Hippocampal formation (tissue), 2 donors: ENCODE measurements at places on chromosomes 3 and 15.

DNA sequence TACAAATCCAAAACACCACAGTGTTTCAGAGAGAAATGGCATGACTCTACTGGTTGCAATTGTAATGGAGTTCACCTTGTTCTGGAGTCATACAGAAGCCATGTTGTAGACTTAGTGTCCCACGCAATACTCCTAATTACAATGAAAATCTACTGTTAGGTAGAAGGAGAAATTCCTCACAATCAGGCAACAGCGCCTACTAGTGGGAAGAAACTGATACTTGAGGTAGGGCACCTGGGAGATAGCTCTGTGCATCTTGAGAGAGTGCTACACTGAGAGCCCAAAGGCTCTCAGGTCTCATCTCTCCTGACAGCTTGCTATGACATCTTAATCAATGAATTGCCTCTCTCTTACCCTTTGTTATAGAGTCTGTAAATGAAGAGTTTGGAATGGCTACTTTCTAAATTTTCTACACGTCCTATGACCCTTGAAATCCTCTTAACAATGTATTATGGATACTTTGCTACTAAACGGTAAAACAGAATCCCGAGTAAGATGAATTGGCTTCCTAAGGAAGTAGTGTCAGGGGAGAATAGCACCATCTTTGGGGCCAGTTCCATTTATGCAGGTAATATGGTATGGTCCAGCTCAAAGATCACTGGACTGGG, 422.7 kb upstream of the TPRG1 start:
- no peak for DNase-seq

GRCh38 chr15:91237445-91237844, 137.4 kb downstream of the SV2B start:
- no peak for DNase-seq

- DNase-seq: no peak
These were observed 166.3 kb upstream of the CHRM5 start for GRCh38 chr15:33801954-33802353.

- peak; percentile 41 for DNase-seq
These were observed 9.7 kb downstream of the EOMES start for GRCh38 chr3:27712136-27713077.

DNA sequence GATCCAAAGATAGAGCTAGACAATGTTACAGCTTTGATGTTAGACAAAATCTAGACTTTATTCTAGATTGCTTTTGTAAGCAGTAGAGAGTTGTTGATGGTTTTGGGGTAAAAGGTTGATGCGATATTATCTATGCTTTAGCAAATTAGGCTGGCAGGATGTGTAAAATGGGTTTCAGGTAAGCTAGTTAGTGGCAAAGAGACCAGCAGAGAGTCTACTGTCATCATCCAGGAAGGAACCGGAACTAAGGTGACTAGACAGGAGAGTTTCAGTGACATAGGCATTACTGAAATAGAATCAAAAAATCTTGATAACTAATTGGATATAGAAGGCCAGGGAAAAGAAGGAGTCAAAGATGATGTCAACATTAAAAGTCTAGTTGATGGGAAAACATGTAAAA, 11.1 kb downstream of the OR5K2 start:
- DNase-seq: no peak

DNA sequence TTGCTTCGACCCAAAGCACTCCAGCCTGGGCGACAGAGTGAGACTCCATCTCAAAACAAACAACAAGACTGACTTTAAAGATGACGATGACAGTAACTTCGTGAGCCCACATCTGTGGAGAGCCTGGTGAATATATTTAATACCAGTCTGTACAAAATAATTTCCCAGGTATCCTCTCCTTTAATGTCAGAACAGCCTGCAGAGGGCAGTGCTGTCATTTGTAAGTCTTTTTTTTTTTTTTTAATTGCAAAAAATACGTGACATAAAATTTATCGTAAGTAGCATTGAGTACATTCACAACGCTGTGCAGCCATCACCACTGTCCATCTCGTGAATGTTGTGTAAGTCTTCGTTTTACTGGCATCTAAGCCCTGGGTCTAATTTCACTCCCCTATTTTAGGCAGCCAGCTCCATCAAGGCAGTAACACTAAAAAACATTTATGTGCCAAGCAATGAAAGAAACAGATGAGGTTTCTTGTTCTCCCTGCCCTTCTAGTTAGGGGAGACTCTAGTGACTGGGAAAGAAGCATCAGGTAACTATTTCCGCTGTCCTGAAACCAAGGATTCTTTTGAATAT, 1.4 kb downstream of the HTD2 start:
- DNase-seq: no peak

GRCh38 chr3:44825264-44825925, 36.3 kb upstream of the TMEM42 start:
- DNase-seq: no peak

- no peak for DNase-seq
These were observed 80.0 kb upstream of the ANKRD28 start for GRCh38 chr3:15877813-15878212.

DNA sequence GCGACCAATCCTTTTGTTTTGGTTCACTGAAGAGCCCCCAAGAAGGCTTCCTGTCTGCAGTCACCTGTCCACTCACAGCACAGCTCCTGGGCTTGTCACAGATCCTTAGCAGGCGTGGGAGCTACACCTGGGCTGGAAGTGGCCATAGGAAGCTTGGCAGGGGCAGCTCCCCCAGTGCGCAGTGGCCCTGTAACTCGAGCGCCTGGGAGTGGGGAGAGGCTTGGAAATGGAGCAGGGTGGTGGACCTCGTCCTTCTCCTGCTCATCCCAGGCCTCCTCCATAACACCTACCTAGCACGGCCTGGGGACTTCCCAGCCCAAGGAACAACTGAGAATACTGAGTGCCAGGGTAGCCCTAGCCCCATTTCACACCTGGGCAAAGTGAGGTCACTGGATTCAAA, 19.3 kb upstream of the TGM5 start:
- DNase-seq: no peak

DNA sequence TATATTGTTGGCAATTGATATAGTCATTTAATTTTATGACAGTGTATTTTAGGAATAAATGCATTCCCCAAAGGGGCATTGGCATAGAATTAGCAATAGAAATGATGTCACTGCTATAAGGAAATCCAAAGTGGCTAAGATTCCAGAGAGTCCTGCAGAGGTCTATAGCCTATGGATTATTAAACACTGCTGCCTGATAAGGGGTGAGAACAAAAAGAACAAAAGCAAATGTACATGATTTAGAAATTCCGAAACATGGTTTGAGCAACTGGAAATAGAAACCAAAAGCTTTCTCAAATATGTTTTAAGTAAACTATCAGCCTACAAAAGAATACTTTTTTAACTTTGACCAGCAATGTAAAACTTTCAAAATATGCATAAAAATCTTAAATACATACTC, 280.1 kb upstream of the RASGRP1 start:
- DNase-seq: no peak

DNA sequence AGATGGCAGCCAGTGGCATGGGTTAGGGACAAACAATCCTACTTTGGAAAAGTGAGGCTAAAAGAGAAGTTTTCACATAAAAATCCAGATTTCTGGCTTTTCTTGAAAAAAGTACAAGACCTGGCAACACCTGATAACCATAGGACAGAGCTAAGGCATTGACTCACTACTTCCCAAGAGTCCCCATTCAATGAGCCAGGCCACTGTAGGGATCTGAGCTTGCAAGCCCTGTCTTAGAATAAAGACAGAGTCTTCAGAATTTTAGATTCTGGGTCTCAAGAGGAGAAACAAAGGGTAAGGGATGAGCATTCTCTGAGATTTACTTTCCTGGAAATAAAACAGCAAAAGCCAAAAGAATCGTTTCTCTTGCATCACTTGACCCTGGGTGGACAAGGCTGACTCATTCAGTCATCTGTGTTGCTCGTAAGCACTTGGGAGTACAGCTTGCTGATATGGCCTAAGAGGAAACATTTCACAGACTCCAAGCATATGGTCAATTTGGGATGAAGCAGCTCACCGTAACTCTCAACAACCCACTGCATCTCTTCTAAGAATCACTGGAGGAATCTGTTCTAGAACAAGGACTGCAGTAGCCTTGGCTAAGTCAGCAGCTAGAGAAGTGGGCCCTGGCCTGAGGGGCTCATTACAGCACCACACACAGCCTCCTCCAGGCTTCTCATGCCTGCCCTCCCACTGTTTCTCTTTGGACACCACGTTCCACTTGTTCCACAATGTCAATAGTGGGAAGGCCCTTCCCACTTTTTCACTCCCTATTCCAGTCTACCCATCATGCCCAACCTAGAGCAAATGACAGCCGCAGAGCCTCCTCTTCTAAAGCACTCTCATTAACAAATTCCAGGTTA, 86.2 kb downstream of the RFTN1 start:
- no peak for DNase-seq

DNA sequence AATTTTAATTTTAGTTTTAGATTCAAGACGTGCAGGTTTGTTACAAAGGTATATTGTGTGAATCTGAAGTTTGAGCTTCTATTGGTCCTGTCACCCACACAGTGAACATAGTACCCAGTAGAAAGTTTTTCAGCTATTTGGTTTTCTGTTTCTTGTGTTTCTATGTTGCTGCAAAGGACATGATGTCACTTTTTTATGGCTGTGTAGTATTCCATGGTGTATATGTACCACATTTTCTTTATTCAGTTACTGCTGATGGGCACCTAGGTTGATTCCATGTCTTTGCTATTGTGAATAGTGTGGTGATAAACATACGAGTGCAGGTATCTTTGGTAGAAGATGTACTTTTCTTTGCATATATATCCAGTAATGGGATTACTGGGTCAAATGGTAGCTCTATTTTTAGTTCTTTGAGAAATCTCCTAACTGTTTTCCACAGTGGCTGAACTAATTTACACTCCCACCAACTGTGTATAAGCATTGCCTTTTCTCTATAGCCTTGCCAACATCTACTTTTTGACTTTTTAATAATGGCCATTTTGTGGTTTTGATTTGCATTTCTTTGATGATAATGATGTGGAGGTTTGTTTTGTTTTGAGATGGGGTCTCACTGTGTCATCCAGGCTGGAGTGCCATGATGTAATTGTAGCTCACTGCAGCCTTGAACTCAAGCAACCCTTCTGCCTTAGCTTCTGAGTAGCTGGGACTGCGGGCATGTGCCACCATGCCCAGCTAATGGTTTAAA, 43.9 kb downstream of the LIMD1 start:
- no peak for DNase-seq

DNA sequence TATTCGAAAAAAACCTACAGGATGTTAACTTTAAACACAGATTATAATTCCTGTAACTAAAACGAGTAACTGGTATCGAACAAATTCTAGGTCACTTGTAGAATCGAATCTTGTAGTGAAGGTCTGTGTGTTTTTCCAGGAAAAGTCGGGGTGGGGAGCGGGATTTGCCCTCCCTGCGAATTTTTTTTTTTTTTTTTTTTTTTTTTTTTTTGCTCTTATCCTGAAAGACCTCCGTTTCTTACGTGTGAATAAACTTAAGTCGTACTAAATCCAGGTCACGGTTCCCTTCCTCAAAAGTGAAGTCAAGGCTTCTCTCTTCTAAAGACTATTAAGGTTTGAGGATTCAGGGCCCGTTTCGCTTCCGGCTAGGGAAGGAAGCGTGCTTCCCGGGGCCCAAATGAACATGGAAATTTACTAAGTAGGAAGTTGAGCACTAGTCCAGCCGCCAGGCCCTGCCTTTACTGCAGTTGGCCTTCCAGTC, 770 bp downstream of the TBC1D5 start:
- DNase-seq: no peak

DNA sequence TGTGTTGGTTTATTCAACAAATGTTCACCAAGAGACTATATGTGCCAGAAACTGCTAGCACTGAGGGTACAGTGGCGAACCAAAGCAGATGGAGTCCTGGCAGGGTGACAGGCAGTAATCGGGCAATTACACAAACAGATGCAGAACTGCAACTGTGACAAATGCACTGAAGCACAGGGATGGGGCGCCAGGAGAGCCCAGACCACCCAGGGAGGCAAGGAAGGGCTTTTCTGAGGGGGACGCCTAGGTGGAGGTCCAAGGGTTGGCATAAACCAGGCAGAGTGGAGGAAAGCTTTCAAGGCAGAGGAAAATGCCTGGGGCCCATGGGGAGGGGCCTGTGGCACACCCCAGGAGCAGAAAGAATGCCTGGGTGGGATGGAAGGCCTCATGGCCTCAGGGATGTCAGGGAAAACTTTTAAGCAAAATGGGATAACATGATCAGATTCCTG, 5.5 kb downstream of the DIS3L start:
- no peak for DNase-seq

- no peak for DNase-seq
These were observed 10.8 kb upstream of the RARRES1 start for GRCh38 chr3:158742871-158743663.

- no peak for DNase-seq
These were observed 37.5 kb downstream of the ARHGAP31 start for GRCh38 chr3:119331661-119332060.

GRCh38 chr3:114417675-114418074, 123.8 kb downstream of the TIGIT start:
- DNase-seq: no peak

DNA sequence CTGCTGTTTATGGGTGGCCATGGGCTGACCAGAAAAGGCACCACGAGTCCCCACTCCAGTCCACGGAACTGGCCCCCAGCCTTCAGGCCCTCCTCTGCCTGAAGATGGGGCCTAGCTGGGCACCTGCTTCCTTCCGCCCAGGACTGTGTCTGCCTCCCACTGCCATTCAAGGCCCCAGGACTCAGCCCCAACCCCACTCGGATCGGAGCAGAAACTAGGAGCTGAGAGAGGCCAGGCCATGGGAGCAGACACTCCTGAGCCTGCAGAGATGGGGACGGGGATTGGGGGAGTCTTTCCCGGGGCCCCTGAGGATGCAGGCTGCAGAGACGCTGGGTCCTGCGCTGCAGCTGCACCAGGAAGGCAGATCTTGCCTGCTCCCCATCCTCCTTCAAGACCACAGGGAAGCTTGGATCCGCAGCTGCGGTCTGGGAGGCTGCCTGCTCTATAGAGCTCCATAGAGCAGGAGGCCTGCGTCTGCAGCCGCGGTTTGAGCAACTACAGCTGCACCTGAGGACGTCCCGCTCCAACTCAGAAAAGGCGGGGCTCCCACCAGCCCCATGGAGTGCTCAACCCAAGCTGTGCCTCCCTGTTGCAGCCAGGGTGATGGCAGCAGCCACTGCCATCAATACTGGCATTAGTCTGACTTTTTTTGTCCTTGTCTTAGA, 383.9 kb upstream of the TMCO5A start:
- DNase-seq: no peak

GRCh38 chr3:66353530-66353929, 132.7 kb downstream of the SLC25A26 start:
- DNase-seq: no peak

- DNase-seq: no peak
These were observed 86.0 kb upstream of the MFGE8 start for GRCh38 chr15:88998980-88999713.

DNA sequence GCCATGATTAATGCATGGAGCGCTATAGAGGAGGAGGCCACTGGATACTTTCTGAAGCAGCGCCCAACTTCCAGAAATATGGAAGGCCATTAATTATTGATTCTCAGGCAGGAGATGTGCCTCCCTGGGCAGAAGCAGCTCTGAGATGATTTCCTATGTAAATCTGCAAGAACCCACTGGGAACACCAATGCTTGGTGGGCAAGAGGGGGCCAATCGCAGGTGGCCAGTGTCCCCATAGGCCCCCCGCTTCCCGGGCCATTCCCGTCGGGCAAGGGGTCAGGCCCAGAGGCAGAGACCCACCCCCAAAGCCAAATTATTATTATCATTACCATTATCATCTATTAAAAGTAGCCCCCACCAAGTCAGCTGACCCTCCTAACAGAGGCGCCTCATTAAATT, 288.0 kb upstream of the TLE3 start:
- DNase-seq: no peak
